ENCODE measurements at places on chromosomes 7 and 10.

DNA sequence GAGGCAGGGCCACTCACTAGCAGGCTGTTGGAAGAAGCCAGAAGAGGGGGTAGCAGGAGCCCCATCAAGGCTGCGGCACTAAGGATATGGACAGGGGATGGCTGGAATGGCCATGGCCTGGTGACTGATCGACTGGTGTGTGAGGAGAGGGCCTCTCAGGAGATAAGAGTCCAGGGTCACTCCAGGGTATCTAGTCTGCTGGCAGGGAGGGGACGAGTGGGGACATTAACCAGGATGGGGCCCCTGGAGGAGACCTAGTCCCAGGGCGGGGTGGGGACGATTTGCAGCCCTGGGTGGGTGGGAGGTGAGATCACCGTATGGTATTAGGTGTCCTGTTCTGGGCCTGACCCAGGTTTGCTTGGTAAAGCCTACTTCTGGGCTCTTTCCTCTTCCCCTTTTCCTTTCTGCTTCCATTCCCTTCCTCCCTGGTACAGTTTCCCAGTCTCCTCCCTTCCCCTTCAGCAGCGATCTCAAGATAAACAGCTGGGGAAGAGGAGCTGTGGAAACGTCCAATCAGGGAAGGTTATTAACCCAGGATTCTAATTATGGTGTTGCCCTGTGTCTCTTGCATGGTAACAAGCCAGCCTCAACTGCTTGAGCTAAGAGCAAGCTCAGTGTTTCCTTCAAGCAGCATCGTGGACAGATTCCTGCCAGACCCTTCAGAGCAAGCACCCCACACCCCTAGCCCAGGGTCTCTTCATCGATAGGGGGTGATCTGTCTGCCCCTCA, 233.2 kb downstream of the RPS24 start:
- no peak for DNase-seq

DNA sequence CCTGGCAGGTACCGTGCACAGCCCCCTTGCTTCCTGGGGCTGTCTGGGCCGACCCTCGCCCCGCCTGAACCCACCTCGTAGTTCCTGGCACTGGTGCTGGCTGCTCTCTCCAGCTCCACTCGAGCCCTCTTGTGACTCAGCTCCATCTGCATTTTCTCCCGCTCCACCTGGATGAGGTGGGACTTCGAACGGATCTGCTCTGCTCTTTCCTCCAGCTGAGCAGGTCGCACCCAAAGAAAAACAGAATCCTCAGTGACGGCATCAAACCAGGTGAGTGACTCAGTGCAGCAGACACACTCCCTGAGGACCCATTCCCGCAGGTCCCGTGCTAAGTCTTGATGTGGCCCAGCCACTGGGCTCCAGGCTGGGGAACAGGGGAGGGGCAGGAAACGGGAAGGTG, 7.4 kb downstream of the MAD1L1 start:
- no peak for DNase-seq

GRCh38 chr10:27832826-27833225, 87.2 kb upstream of the MKX start:
- DNase-seq, result no peak

DNA sequence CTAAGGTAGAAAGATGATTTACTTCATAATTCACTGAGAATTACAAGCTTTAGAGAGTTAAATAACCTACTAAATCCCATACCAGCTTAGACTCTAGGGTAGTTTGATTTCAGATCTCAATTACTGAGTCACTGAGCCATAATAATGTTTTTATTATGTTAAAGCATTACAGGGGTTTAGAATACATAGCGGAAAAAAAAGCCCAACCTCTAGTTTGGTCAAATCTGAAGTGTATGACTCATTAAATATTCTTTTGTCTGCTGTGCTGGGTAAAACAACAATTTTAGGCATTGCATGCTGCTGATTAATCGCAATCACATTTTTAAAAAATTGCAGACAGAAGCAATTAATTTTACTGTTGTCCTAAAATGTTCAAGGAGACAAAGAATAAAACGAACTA, 48.5 kb downstream of the MALRD1 start:
- no peak for DNase-seq

- no peak for DNase-seq
These were observed 14.6 kb downstream of the IFIT3 start for GRCh38 chr10:89342206-89342958.

DNA sequence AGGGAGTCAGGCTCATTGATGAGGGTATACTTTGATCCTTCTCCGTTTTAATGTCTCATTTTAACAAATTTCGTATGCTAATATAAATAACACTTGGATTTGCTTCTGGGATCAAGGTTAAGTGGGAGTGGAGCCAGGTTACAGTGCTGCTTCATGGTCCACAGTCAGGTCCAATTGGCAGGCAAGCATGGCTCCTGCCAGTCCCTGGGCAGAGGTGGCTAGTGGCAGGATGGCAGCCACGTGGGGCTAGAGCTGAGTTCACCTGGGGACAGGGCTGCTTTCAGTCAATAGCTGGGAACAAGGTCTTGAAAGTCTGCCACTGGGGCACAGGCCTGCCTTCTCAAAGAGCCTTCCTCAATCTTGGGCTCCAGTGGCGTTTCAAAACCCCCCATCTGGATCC, 16.0 kb upstream of the VWA2 start:
- DNase-seq, result no peak

DNA sequence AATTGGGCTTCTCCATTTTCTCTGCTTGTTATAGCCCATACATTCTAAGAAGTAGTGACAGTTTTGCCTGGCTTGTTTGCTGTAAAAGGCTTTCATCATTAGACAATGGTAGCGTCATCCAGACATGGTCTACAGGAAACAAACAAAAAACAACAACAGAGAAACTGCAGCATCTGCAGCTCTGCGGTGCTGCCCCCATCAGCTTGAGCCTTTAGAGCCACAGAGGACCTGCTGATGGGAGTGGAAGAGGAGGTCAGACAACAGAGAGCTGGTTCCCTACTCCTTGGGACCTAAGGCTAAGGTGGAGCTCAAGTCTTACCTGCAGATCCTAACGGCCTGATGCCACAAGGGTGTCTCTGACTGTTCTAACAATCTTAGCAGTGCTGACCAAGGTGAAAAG, 3.1 kb downstream of the INA start:
- DNase-seq, result no peak

GRCh38 chr10:69367469-69367868, 49.2 kb downstream of the TACR2 start:
- DNase-seq, result no peak

DNA sequence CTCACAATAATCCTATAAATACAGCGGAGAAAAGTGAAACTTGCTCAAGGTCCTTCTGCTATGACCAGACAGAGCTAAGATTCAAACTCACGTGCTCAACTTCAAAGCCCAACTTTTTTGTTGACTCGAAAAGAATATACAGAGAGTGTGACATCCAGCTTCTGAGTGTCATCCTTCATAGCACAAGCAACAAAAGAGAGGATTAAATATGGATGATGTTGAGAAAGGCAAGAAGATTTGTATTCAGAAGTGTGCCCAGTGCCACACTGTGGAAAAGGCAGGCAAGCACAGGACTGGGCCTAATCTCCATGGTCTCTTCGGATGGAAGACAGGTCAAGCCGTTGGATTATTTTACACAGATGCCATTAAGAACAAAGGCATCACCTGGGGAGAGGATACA, 2.1 kb upstream of the FAM3C start:
- DNase-seq, result no peak

GRCh38 chr7:41478187-41478586, 224.7 kb downstream of the INHBA start:
- no peak for DNase-seq

DNA sequence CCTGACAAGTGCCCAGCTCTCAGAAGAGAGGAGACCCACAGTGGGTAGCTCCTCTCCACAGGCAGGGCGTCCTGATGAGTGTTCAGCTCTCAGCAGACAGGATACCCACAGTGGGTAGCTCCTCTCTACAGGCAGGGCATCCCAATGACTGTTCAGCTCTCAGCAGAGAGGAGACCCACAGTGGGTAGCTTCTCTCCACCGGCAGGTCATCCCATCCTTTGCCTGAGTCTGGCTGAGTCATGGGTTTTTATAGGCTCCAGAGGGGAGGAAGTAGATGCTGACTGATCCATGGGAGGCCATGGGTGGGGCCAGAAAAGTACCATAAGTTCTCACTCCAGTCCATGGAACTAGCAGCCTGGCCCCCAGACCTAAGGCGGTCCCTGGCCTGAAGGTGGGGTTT, 18.5 kb downstream of the CFAP70 start:
- DNase-seq, result no peak

Data from CD4-positive, alpha-beta T cell treated with Interleukin-17A for 4 hours (primary cell).